Muscle of leg (tissue), 16 donors: ENCODE measurements at places on chromosomes 16 and 17. TPM values are rescaled to one million over a fixed set of nuclear protein-coding genes. Genes with fewer than 3 reads are reported as not detected.

DNA sequence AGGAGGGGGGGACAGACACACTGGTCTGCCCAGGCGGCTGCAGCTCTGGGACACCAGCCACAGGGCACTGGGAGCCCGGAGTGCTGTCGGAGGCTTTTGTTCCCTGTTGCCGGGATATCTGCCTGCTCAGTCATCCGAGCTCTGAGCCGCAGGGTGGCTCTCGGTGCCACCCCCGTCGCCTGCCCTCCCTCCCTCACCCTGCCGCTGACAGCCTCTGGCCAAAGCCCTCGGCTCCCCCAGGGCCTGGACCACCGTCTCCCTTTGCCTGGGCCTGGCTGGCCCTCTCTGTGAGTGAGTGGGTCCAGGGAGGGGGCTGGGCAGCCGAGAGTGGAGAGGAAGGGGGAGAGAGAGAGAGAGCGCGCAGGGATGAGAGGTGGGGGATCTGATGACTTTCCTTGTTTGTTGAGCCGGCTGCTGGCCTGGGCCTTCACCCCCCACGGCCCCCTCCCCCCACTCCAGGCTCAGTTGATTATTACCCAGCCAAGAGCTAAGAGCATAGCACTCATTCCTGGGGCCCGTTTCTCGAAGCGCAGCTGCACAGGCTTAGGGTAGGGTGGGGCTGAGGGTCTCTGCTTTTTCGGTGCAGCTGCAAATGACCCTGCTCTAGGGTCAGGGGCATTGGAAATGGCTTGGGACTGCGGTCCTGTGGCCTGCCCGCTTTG, 2.7 kb downstream of the FOXJ1 start:
- no peak for DNase-seq

DNA sequence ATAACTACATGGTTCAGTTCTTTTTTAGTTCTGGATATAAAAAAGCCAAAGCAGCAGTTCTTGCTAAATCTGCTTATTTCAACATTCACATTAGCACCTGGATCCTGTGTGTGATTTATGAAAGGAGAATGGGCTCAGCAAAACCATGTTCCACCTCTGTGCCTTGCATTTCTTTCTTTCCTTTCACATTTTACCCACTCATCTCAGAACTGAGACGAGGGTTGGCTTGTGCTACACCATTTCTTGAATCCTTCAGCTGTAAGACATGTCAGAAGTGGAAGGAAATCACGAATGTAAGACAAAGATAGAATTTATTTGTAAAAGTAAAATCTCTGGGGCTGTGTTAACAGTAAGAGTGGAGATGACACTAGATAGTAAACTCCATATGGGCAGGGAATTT, 1.2 kb upstream of the UTP6 start:
- no peak for DNase-seq

- DNase-seq = peak; percentile 92
Measured at GRCh38 chr16:17224879-17225281, 245.9 kb downstream of the XYLT1 start.

Gene SLFN5
- polyA plus RNA-seq = 4.6 TPM

Gene CPHXL2
- polyA plus RNA-seq = not detected

Gene SLC5A10
- 0.06 TPM for polyA plus RNA-seq

DNA sequence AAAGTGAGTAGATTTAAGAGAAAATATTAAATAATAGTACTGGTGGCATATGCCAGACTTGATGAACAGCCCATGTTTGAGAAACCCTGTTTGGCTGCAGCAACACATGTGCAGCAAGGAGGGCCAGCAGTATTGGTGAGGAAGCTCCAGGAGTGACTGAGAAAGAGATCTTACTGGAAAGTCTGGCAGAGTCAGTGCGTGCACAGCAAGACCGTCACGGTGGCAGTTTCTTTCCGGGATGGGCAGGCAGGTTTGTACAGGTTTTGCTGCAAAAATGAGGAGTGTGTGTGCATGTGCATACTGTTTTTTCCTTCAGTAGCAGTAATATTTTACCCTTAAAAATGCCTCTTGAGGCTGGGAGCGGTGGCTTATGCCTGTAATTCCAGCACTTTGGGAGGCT, 41.4 kb downstream of the KSR1 start:
- no peak for DNase-seq
